ENCODE measurements at places on chromosomes 2 and 18.

- no peak for DNase-seq
Observed at GRCh38 chr2:73855526-73855925, 26.8 kb downstream of the STAMBP start.

- DNase-seq: no peak
Observed at GRCh38 chr2:31606509-31606908, 25.8 kb upstream of the SRD5A2 start.

DNA sequence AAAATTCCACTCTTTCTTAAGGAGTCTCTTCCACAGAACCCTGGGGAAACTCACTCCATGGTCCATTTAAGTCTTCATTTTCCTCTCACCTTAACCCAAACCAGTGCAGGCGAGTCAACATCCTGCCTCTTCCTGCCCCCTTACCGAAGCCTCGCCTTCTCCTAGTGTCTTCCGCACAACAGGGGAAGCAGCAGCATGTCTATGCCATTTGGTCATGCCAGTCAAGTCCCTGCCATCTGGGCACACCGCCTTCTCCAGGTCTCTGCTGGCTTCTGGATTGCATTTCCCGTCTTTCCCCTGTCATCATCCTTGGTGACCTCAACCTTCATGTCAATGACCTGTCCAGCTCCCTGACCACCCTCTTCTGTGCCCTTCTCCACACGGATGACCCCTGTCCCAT lies 77.3 kb upstream of the FZD7 start:
- DNase-seq: no peak

DNA sequence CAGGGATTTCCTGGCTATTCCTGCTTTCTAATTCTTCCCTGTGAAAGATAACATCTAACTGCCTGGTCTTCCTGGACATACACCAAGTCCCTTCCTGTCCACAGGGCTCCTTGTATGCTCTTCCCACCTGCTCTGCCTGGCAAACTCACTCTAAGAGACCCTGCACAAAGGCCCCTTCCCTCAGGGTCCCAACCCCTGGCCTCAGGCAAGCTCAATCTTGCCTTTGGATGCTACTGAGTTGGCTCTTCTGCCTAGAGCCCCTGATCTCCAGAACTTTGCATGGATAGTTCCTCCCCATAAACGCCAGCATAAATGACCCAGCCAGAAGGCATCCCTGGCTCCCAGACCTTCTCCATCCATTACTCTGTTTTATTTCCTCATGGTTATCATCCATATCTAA lies 98.3 kb upstream of the OTOS start:
- DNase-seq: no peak

DNA sequence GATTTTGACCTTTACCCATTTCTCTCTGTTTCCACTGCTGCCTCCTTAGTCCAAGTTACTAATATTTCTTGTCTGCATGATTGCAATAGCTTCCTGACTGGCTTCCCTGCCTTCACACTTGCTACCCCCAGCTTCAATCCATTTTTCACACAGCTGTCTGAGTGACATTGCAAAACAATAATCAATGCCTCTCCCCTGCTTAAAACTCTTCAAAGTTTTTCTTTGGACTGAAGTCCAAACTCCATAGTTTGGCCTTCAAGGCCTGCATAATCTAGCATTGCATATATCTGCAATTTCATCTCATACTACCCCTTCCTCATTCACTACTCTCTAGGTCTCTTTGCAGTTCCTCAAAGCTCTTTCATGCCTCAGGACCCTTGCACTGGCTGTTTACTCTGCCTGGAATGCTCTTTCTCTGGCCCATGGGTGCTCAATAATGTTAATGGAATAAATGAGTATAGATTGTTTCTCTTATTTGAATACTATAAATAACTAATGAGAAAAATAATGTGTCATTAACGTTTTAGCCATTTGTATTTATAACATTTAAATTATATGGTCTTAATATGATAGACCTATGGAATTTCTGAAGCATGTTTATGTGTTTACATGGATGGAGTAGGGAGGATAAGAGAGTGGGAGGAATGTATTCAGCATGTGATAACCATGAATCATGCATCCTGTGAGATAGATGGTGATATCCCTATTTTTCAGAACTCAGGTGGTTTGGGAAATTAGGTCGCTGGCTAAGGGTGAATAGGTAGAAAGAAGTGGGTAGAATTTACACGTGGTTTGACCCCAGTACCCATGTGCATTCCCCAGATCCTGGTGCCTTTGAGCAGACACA lies 5.7 kb upstream of the TMEM178A start:
- DNase-seq: no peak
